Panc1 (cell line): ENCODE measurements at places on chromosomes 13 and 19.
A peak's percentile ranks its signal among the peaks of the same experiment; 100 is the strongest.

DNA sequence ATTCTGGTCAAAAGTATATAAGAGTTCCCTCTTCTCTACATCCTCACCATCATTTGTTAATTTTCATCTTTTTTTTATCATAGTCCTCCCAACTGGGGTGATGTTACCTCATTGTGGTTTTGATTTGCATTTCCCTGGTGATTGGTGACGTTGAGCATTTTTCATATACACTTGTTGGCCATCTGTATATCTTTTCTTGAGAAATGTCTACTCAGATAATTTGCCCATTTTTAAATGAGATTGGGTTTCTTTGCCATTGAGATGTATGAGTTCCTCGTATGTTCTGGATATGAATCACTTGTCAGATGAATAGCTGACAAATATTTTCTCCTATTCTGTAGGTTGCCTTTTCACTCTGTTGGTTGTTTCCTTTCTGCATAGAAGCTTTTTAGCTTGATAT lies 2.4 kb downstream of the CD33 start:
- no peaks in the 10 kb centered on the region for H3K36me3 ChIP-seq
- H3K27ac ChIP-seq: no peak overlapping the region
- no peak for DNase-seq
- peaks cover 5% of the 10 kb centered on the region; the same call in 1 of the 2 replicates for H3K27me3 ChIP-seq

GRCh38 chr19:29717051-29717450 lies 2.0 kb upstream of the C19orf12 start:
- DNase-seq: no peak
- no peaks in the 10 kb centered on the region for H3K27me3 ChIP-seq
- H3K27ac ChIP-seq: no peak overlapping the region
- H3K36me3 ChIP-seq: no peaks in the 10 kb centered on the region
- no peak overlapping the region for H3K4me3 ChIP-seq

GRCh38 chr19:15421721-15422260 lies 3.0 kb upstream of the AKAP8L start:
- H3K27ac ChIP-seq: no peak overlapping the region
- H3K36me3 ChIP-seq: peaks cover 12% of the 10 kb centered on the region; the same call in 1 of the 2 replicates
- no peak for DNase-seq
- H3K4me3 ChIP-seq: no peak overlapping the region
- H3K4me1 ChIP-seq: peaks cover 10% of the 10 kb centered on the region

GRCh38 chr13:49524740-49525501 lies 29.2 kb downstream of the PHF11 start:
- no peak for DNase-seq
- H3K4me3 ChIP-seq: no peak overlapping the region
- no peaks in the 10 kb centered on the region for H3K27me3 ChIP-seq
- H3K27ac ChIP-seq: no peak overlapping the region
- no peaks in the 10 kb centered on the region for H3K36me3 ChIP-seq

GRCh38 chr19:16386619-16387240 lies 62.1 kb downstream of the KLF2 start:
- H3K27me3 ChIP-seq: no peaks in the 10 kb centered on the region
- H3K36me3 ChIP-seq: no peaks in the 10 kb centered on the region; the same call in none of the 2 replicates
- no peak overlapping the region for H3K27ac ChIP-seq
- peak; percentile 27 for DNase-seq
- no peak overlapping the region for H3K4me3 ChIP-seq
- H3K4me1 ChIP-seq: no peaks in the 10 kb centered on the region; the same call in 1 of the 2 replicates

DNA sequence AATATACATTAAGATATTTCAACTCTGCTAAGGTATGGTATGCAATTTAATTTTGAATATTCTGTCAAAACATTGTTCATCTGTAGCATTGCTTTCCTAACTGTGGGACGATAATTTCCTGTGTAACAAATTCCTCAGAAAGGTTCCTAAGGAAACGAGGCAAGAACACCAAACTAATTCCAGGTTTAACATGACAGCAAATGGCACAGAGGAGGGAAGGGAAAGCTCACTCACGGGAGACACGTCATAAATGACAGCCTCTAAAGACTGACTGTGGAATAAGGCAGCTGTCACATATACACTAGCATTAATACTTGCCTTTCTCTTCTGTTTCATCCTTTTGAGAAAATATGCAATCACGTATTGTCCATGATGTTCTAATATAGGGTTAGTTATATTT lies 380.6 kb downstream of the LIG4 start:
- H3K27ac ChIP-seq: no peak overlapping the region
- no peaks in the 10 kb centered on the region for H3K36me3 ChIP-seq
- no peak overlapping the region for H3K4me3 ChIP-seq
- no peaks in the 10 kb centered on the region for H3K27me3 ChIP-seq
